ENCODE measurements at places on chromosomes 5 and 9. TPM values are rescaled to one million over a fixed set of nuclear protein-coding genes. Genes with fewer than 3 reads are reported as not detected.

Gene CTNNAL1
- 177 TPM for total RNA-seq

Gene PCDHB9
- total RNA-seq = 3.7 TPM

Gene PCDHGA6
- 10.3 TPM for total RNA-seq

Gene REEP2
- 5.3 TPM for total RNA-seq

Gene ORM2
- not detected for total RNA-seq

Gene SOX30
- total RNA-seq = 0.13 TPM

Gene SV2C
- 4.9 TPM for total RNA-seq

Gene TEX48
- not detected for total RNA-seq

Gene CDKN2AIPNL
- 12.4 TPM for total RNA-seq

Gene SCAMP1
- total RNA-seq = 61.6 TPM

Gene UBLCP1
- total RNA-seq = 22.6 TPM

Gene C5
- 14.8 TPM for total RNA-seq

Gene SPRY4
- 59.3 TPM for total RNA-seq

Gene AGPAT2
- total RNA-seq = 33.9 TPM

Gene RANBP17
- 14.8 TPM for total RNA-seq

Gene ZNF462
- 51.1 TPM for total RNA-seq

Gene ACTBL2
- total RNA-seq = not detected

Gene TMCO6
- total RNA-seq = 20.1 TPM

Gene KLHL3
- total RNA-seq = 32.8 TPM

Gene THBS4
- 111 TPM for total RNA-seq

Gene BSPRY
- total RNA-seq = 0.22 TPM

Gene AGXT2
- not detected for total RNA-seq

Gene FAM81B
- not detected for total RNA-seq

Gene FBXL7
- 40.4 TPM for total RNA-seq

Gene RC3H2
- total RNA-seq = 62.7 TPM

Gene C1QTNF2
- 4.9 TPM for total RNA-seq

Gene OBP2B
- not detected for total RNA-seq

Gene PCDHB6
- 2.4 TPM for total RNA-seq

Gene SLC36A2
- 30.2 TPM for total RNA-seq

Gene DIRAS2
- 5.8 TPM for total RNA-seq

Gene HTR4
- total RNA-seq = 0.13 TPM

Gene SPINK13
- total RNA-seq = not detected

Gene FCN2
- not detected for total RNA-seq

Gene C5orf58
- total RNA-seq = not detected

Gene CDH6
- total RNA-seq = 24.5 TPM

Gene UBAC1
- 35.2 TPM for total RNA-seq

Gene PDLIM4
- total RNA-seq = 50.2 TPM

Gene SPACA9
- total RNA-seq = 9.3 TPM

Measured in sciatic nerve (tissue), 2 donors.